ENCODE measurements at places on chromosomes 6 and 20.

GRCh38 chr6:164570801-164571200 is 738.6 kb downstream of the C6orf118 start:
- DNase-seq = no peak

- no peak for DNase-seq
Observed at GRCh38 chr20:47577314-47577713, 75.6 kb downstream of the NCOA3 start.

- no peak for DNase-seq
Observed at GRCh38 chr6:55433446-55434130, 106.3 kb downstream of the GFRAL start.

- no peak for DNase-seq
Observed at GRCh38 chr6:23091795-23092194, 522.4 kb downstream of the HDGFL1 start.

DNA sequence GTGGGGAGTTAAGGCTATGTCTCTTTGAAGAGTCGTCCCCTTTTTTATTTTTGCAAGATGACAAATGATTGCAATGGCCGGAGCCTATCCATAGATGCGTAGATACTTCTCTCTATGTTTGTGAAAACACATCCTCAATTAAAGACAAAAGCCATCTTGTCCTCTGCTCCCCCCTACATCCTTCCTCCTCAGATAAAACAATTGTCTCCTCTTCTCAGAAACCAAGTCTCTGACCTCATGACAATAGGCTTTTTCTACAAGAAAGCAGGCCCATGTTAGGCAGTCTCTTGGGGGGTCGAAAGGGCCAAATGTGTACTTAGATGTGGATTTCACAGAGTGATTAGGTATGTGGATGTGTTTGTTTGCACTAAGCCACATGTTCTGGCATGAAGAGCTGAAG is 51.1 kb upstream of the SSTR4 start:
- DNase-seq = no peak

DNA sequence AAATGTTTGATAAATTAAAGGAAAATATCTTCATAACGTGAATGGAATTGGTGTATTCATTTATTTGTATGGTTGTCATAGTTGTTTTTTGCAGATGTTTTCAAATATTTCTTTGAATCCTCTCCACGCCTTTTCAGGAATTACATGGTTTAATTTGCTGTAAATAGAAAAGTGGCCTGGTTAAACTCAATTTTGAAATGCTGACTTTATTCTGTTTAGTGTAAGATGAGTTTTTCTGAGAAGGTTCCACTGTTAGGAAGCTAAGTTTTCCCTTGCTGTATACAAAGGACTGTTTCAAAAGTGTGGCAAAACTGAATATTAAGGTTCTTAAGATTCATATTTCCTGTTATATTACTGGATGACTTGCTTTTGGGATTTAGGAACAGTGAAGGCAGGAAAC is 503 bp upstream of the ZC2HC1B start:
- no peak for DNase-seq

DNA sequence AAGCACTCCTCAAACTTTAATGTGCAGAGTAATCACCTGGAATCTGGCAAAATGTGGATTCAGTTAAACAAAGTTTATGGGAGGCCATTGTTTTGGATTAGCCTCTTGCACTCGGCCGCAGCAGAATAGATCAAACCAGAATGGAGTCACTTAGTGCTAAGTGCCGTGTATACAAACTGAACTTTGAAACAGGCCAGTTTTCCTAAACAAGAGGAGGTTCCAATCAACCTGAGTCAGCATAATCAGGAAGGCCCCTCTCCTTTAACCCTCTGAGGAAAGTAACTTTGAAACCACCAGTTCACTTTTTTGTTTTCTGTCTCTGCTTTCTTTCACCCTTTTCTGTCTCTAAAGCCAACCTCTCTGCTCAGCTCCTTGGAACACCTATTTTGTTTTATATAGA is 92.2 kb downstream of the UST start:
- DNase-seq = no peak

- no peak for DNase-seq
Observed at GRCh38 chr6:30530014-30530413, 26.3 kb downstream of the GNL1 start.

GRCh38 chr6:125304970-125305660 is 3.3 kb upstream of the HDDC2 start:
- no peak for DNase-seq

DNA sequence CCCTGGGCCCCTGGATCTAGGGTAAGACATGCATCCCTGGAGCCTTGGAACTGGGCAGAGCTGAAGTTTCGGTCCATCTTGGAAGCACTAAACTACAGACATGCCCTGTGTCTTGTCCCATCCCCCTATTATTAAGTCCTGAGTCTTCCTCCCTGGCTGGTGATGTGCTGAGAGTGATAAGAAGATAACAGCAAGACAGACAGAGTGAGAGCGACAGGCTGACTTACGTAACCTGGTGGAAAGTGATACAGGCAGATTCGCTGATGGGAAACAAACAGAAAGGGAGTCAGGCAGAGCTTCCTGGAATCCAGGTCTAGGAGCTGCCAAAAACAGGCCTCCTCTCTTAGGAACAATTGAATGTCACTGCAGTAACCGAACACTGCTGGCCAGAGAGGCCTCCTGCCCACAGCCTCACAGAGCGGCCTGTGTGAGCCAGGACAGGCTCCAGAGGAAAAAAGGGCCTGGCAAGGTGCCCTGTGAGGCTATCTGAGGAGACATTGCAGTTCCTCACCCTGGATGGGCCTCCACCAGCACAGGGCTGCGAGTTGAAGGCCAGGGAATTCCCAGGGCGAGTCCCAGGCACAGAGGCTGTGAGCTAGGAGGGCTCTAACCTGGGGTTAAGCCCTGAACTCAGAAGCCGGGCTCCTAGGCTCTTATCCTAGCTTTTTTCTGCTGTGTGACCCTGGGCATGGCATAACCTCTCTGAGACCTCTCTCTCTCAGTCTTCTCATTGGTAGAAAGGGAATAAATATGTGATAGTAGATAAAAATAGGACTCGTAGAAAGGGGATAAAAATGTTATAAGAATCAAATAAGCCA is 34.2 kb upstream of the B4GALT5 start:
- no peak for DNase-seq

- no peak for DNase-seq
Observed at GRCh38 chr6:131035582-131035981, 27.5 kb downstream of the EPB41L2 start.

GRCh38 chr6:144588697-144589325 is 303.7 kb downstream of the UTRN start:
- no peak for DNase-seq

DNA sequence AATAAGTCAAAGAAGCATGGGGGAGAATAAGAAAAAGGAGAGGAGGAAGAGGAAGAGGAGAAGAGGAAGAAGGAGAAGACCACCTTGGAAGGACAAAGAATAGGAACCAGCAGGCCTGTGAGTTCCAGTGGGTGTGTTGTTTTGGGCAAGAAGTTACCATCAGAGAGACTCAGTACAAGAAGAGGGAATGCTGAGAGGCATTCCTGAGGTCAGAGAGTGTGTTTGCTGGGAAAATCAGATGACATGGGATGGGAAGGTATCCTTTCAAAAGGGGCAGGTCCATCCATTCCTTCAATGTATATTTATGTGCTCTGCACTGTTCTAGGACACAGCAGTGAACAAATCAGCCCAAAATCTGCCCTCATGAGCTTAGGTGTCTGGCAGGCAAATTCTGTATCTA is 40.5 kb upstream of the PRIM2 start:
- DNase-seq = no peak

GRCh38 chr6:166936079-166936787 is 20.1 kb downstream of the RNASET2 start:
- DNase-seq = no peak

DNA sequence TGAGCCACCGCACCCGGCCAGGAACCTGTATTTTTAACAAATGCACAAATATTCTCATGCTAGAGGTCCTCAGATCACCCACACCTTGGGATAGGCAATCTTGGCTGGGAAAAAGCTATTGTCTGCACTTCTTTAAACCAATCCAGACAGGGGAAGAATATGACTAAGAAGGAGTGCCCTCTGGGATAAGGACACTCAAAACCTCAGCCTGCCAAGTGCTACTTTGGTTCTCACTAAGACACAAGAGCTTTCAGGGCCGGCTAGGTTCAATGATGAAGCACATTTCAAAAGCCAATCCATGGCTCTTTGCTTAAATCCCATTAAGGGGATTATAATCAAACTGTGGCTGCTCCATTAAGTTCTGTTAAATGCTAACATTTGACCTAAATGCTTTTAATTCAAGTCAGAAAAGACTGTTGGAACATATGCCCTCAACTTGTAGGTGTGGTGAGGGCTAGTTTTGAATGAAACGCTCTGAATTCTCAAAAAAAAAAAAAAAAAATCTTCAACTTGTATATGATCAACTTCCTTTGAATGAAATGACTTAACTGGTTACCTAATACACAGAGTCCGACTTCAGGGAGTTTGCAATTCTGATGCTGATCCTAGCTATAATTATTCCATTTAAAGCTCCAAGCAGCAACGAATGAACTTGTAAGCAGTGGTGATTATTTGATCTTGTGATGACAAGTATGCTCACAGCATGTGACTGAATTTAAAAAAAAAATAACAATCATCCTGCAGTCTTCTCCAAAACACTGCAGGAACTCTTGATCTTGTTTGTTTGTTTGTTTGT is 56.6 kb downstream of the SLC23A2 start:
- DNase-seq = no peak

- DNase-seq = no peak
Observed at GRCh38 chr6:156902782-156903181, 125.6 kb downstream of the ARID1B start.

DNA sequence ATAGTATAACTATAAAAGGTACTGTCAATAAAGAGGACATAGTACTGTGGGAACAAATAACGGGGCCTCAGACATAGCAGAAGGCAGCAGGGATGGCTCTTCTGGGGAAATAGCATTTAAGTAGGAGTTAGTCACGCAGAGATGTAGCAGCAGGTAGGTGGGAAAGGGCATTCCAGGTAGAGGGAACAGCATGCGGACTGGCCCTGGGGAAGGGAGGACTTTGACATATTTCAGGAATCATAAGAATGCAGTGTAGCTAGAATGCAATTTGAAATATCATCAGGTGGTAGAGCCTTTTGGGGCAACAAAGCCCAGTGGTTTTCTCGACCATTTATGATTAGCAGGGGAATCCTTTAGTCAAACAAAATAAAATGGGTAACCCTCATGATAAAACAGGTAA is 191.1 kb downstream of the SLC24A3 start:
- DNase-seq = no peak

DNA sequence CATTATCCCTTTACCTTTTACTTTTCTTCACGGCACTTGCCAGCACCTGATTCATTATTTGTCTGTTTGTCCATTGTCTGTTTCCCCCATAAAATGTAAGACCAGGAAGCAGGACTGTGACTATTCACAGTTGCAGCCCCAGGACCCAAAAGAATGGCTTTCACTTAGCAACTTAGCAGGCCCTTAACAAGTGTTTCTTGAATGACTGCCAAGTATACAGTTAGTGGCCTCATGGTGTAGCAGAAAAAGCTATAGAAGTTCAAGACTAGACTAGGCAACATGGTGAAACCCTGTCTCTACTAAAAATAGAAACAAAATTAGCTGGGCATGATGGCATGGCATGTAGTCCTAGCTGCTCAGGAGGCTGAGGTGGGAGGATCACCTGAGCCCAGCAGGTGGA is 4.3 kb downstream of the SLC26A8 start:
- no peak for DNase-seq

GRCh38 chr20:39066471-39067242 is 104.5 kb downstream of the DHX35 start:
- DNase-seq = no peak

GRCh38 chr6:54491431-54491830 is 183.2 kb downstream of the TINAG start:
- DNase-seq = no peak

DNA sequence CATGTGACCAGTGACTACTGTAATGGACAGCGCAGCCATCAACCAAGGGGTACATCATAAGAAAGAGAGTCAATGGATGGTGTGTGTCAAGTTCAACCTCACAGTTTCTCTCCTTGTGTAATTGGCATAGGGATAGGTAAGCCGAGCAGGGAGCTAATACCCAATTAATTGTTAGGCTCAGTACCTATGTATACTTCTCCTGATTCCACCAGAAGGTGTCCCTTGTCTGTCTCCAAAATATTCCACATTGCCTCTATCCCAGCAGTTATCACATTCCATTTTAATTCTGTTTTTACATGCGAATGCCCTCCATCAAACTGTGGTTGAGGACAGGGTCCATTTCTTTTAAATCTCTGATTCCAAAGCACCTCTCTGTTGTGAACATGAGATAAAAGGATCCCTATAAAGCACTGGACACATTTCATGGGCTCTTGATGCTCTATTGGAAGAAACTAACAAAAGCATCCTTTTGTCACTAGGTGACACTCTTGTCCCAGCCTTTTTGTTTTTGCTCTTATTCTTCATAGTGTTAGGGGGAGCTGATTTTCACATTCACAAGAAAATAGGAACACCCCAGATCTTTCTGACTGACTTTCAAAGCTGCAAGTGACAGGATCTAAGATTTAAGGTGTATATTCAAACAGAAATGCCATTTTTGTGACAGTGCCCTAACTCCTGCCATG is 38.9 kb downstream of the FBXO9 start:
- DNase-seq = no peak

- no peak for DNase-seq
Observed at GRCh38 chr6:80348263-80348662, 241.8 kb downstream of the BCKDHB start.

GRCh38 chr6:56266011-56266410 is 18.6 kb upstream of the COL21A1 start:
- DNase-seq = no peak

DNA sequence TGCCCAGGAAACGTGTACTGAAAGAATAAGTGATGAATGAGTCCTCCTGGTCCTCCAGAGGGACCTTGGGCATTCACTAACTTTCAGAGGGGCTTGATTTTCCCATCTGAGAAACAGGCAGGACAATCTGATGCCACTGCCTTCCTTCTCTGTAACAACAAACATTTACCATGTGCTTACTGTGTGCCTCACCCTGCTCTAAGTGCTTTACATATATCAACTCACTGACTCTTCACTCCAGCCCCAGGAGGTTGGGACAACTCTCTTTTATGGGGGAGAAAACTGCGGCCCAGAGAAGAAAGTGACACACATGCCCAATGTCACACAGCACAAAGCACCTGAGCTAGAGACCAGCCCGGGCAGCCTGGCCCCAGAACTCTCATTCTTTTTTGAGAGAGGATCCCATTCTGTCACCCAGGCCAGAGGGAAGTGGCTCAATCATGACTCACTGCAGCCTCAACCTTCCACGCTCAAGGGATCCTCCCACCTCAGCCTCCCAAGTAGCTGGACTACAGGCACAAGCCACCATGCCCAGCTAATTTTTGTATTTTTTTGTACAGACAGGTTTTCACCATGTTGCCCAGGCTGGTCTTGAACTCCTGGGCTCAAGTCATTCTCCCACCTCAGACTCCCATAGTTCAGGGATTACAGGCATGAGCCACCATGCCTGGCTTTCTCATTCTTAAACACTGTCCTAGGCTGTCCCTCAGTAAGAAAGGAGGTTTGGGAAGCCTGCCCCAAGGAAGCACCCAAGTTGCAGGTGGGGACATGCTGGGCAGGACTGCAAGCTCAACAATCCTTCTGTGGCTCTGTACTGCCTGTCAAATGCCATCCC is 38.0 kb downstream of the NOL4L start:
- no peak for DNase-seq

Measured in activated T-helper 2 cell treated with anti-CD3 and anti-CD28 coated beads, Interferon-gamma antibody, Interleukin-2, Interleukin-4, amounts not matched to agents 10 μg/mL and 5 μg/mL and 100 μg/mL, durations not matched to agents 14 hours and 24 hours and 36 hours (primary cell).